ENCODE measurements at places on chromosomes 12 and 14.

- no peak for DNase-seq
Observed at GRCh38 chr12:93247313-93247991, 130.3 kb upstream of the NUDT4 start.

- no peak for DNase-seq
Observed at GRCh38 chr12:96456265-96456974, 33.0 kb upstream of the CFAP54 start.

GRCh38 chr14:73236752-73237218 lies 521 bp upstream of the PAPLN start:
- no peak for DNase-seq

DNA sequence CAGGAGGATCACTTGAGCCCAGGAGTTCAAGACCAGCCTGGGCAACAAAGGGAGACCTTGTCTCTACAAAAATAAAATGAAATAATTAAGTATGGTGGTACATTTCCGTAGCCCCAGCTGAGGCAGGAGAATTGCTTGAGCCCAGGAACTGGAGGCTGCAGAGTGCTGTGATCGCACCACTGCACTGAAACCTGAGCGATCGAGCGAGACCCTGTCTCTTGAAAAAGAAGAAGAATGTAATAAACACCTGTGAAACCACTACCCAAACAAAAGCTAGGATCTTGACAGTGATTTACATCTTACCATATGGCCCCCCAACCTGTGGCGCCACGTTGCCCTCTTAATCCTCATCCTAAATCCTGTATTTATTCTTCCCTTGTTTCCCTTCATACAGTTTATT lies 5.7 kb upstream of the DTX1 start:
- DNase-seq: no peak

DNA sequence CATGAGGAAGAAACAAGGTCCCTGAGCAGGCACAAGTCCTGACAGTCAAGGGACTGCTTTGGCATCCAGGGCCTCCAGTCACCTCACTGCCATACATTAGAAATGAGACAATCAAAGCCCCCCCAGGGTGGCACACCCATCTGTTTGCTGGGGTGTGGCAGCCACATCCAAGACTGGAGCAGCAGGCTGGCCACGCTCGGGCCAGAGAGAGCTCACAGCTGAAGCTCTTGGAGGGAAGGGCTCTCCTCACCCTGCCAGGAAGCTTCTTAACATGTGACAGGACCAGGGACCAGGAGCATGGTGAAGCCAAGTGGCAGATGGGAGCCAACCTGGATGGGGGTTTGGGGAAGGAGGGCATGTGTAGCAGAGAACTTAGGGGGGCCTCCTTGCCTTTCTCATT lies 10.0 kb downstream of the CACNB3 start:
- no peak for DNase-seq
